ENCODE measurements at places on chromosomes 3 and 15.

- no peak for DNase-seq
Measured at GRCh38 chr3:40899286-40899712, 300.0 kb upstream of the CTNNB1 start.

GRCh38 chr15:85100186-85100937, 118.7 kb downstream of the PDE8A start:
- peak; percentile 3 for DNase-seq

GRCh38 chr3:124652009-124652408, 78.2 kb upstream of the UMPS start:
- DNase-seq: no peak

DNA sequence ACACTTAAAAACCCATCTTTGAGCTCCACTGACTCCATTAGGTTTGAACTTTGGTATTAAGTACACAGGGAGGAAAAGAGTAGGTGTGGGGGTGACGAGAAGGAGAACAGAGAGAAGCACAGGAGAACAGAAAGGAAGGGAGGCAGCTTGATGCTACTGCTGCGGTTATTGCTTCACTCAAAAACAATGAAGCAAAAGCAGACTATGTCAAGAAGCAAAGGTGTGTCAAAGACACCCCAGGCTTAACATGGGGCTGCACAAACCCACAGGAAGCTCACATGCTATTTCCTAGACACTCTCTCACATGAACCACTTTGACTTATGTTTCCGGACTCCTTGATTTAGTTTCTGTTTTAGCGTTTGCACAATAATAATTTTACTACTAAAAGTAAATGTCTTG, 961.0 kb upstream of the CFAP20DC start:
- DNase-seq: no peak

GRCh38 chr3:33217866-33218445, 654 bp downstream of the SUSD5 start:
- DNase-seq: no peak

DNA sequence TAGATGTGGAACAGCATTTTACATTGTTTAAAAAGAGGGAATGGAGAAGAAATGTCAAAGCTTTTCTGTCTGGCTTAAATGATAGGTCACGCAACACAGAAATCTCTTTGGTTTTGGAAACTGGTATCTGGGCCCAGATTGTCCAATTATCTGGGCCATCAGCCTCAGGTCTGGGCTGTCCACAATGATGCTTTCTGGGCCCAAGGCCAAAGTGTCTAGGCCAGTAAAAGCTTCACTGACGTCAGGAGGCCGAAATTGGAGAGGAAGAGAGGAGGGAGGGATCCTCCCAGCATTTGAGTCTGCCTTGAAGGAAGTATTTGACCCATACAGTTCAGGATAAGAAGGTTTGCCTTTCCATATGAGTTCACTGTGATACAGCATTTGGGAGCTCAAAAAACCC, 60.7 kb upstream of the ALDH1A3 start:
- DNase-seq: no peak

GRCh38 chr3:128923576-128923975, 44.2 kb downstream of the ACAD9 start:
- DNase-seq: no peak

Measured in HL-60 (cell line).